ENCODE measurements at places on chromosomes 6 and 20.

DNA sequence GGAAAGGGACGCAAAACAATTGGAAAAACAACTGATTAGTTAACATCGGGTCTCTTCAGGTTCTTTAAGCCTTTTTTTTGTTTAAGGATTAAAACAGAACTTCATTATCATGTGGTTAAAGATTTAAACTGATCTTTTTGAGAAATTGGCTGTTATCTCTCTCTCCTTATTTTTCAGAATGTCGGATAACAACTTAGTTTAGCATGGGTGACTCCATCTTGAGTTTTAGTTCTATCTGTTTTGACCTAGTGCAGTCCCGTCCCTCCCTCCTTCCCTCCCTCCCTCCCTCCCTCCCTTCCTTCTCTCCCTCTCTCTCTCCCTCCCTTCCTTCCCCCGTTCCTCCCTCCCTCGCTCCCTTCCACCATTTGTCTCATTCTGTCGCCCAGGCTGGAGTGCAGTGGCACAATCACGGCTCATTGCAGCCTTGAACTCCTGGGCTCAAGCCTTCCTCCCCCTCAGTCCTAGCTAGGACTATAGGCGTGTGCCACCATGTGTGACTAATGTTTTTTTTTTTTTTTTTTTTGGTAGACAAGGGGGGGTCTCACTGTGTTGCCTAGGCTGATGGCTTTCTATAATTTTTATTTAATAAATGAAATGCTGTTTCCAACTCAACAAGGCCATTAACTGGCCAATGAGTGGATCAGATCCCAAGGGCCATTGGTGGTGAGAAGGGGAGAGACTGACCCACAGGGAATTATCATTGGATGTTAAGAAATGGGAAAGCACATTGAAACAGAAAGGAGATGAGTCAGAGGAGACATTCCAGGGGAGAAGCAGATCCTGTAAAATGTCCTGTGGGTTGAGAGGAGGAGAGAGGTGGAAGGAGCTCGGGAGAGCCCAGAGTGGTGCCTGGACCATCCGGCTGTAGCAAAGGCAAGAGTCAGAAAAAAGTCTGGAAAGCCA, 13.6 kb downstream of the BAK1 start:
- DNase-seq = no peak

DNA sequence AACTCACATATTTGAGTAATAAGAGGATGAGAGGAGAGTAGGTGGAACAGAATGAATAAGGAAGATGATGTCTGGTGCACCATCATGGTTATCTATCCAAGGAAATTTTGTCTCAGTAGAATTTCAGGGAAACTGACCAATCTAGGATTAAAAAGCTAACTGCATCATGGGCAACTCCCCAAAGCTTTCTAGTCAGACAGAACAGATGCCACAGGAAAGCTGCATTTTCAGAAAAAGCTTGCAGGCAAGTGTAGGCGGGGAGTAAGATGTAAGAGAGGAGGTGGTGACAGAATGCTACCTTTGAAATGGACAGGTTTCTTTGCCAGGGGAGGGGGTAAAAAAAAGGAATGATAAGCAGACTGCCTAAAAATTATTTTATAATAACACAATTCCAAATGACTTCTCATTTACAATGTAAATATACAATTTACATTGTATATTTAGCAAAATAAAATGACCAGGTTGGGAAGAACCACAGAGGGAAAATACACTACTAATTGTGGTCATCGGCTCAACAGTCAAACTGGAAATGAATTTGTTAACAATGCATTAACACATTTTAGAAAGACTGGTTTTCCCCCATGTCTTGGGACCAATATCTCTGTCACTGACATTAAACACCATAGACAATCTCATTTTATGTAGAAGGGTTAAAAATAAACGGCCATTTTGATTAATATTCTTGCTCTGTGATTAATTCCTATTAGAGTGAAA, 15.1 kb downstream of the NHSL1 start:
- no peak for DNase-seq

GRCh38 chr20:40495956-40496355, 193.1 kb downstream of the MAFB start:
- DNase-seq = no peak

DNA sequence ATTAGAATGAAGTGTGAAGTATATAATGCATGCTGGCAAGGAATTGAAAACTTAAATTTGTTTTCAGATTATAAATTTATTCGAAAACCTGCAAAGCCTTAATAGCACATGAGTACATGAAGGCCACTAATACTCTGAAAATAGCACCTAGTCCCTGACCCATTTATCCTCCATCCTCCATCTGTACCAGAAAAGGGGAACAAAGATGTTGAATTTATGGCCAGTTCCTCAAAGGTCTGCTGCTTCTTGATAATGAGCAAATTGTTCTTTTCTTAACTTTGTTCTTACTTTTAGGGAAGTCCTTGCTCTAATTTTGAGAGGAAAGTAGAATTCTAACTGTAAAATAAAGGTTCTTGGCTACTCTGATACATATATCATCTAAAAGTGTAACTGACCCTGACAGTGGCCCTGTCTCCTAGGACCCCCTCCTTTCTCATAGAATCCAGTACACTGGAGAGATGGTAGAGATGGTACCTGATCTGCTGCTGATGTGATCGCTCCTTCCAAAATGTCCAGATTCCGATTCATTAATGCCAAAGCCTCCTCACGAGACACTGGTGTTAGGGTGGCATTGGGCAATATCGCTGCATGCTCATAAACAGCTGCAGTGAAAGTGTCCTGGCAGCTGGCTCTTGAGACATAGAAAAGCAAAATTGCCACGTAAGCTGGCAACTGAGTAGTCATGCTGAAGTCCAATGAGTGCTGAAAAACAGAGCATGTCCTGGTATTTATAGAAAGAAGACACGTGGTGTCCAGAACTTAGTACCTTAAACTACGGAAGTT, at the start of gene VNN1:
Gene VNN1 (minus strand): TSS at position 704 of the 783 bp plus-strand sequence. CDS start 20 bp downstream, at position 684.
- no peak for DNase-seq

- DNase-seq = no peak
Observed at GRCh38 chr6:12534069-12534853, 182.3 kb upstream of the PHACTR1 start.

DNA sequence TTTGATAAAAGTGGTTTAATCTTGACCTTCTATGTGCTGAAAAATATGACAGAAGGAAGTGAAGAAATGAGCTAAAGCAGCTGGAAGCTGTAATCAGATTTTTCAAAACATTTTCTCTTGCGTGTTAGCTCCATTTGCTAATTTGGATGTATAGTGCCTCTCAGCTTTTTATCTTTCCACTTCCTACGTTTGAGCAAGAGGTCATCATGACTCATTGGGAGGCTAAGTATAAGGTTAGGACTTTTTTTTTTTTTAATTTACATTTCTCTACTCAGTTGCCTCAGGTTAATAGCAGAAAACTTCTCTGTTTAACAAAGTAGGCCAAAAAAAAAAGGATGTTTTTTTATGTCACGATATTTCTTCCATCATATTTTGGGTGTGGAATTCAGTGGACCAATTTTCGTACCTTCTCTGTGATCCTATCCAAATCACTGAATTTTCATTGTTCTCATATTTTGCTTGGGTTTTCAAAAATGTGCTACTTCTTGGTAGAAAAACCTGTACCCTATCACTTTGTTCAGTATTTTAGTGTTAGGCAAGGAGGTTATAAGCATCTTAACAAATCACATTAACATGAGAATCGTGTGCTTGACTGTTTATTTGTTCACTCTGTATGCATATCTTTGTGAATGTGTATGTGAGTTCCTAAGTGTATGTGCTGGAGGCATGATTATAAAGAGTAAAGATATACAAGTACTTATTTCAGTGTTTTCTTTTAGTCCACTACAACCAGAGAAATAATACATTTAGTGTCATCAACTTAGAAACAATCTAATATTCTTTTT, 1028.3 kb upstream of the EYS start:
- DNase-seq = no peak

- no peak for DNase-seq
Observed at GRCh38 chr20:768426-768978, at the start of gene SLC52A3. SLC52A3 (minus strand) TSS chr20:768500; CDS start chr20:765774, 2,726 bp downstream.

Data from caudate nucleus (tissue), 63 donors.